ENCODE measurements at places on chromosomes 7 and 10.

DNA sequence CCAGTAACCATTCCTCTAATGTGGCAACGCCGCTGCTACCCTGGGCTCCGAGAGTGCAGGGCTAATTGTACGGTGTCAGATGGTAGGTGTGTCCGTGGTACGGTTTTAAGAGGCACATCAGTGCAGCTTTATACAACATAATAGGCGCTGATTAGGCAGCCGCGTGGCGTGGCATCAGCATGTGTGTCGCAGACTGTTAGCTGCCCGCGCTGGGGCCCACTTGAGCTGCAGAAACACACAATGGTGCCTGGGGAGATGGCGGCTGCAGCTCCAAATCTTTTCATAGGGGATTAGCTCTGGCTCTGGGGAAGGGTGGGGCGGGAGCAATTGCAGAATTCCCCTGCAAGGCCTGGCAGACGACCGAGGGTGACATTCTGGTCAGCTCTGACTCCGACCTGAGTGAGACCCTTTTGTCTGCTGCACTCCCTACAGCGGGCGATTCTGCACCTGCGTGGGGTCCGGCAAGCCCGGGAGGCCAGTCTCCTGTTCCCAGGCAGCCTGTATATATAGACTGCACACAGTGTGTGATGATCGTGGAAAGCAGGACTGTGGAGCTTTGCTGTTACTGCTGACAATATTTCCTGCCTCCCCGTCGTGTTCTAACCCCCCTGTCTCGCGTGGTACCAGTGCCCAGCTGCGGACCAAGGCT, 722.7 kb upstream of the CELF2 start:
- no peak for DNase-seq

DNA sequence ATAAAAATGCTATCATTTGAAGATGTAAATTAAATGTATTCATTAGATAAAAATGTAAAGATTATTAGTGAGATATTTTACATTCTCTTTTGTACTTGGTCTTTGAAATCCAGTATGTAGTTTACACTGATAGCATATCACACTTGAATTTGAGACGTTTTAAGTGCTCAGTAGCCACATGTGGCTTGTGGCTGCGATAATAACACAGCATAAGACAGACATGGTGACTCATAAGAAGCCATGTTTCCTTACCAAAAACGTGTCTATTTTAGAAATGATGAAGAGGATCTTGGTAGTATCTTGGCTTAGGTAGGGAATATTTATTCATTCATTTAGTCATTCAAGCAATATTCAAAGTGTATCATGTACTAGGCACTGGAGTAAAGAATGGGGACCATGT, 149.3 kb downstream of the POU6F2 start:
- no peak for DNase-seq

DNA sequence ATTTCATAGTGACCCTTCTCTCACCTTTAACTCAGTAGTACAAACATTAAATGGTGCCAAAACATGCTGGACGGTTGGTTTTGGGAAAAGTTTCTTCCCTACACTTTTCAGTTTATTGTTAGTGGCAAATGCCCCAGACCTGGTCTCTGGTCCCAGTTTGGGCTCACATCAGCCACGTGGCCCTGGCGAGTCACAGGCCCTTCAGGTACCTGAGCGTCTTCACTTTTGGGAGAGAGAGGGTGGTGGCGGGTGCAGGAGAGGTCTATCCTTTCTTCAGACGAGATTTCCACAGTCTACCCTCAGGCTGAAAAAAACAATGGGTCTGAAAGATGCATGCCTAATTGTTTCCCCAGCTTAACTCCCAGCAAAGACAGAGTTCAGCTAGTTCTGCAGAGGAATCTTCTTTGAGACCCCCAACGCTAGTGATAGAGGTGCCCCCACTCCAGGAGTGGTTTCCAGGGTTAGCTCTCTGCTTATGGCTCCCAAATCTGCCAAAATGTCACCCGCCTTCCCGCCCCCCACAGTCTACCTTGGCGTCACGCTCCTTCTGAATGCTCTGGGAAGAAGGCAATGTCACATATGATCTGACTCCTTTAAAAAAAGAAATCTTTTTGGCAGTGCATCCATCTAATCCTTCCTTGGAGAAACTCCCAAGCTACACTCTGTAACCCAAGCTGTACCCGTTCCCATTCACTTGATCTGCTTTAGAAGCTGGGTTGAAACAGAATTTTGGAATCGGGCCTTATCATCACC, 384.8 kb upstream of the FOXK1 start:
- DNase-seq = no peak

GRCh38 chr10:36256948-36257356, 614.9 kb upstream of the FZD8 start:
- DNase-seq = no peak

DNA sequence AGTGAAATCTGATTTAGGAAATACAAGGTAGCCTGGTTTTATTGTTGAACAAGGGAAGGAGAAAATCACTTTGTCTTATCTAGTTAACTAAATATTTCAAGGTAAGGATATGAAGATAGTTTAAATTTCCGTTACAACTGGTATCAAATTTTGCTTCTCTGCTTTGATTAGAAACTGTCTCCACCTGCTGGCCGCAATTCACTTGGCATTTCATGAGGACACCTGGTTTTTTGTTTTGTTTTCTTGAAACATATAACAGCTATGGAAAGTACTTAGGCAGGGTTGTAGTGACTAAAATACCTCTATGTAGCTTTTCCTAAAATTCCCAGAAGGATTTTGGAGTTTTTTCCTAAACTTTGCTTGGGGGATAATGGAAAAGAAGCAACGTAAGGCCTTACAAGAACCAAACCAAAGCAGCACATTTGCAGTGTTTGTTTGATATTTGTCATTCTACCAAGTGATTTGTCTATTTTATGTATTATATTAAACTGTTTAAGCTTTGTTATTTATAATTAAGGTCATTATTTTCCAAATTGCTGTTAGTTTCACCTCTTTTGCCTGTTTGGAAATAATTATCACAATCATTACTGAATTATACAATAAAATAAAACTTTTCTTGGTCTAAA, 73.6 kb downstream of the AHCYL2 start:
- no peak for DNase-seq

DNA sequence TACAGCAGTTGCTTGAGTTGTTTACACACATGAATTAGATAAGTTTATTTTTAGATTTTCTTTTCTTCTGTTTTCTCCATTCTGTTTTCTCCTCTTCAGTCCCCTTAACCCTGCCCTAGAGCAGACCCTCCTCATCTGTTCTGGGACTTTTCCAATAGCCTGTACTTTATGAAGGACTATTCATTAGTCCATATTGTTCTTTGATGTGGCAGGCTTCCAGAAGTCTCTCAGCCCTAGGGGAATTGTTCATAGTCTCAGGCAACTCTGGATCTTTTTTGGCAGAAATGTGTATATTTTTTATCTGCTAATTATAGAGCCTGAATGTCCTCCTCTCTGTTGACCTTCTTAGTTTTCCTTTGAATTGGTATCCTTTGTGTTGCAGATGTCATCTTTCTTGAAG, 25.4 kb downstream of the KAT6B start:
- no peak for DNase-seq

- DNase-seq = no peak
Observed at GRCh38 chr10:52053497-52053896, 260.6 kb upstream of the DKK1 start.

DNA sequence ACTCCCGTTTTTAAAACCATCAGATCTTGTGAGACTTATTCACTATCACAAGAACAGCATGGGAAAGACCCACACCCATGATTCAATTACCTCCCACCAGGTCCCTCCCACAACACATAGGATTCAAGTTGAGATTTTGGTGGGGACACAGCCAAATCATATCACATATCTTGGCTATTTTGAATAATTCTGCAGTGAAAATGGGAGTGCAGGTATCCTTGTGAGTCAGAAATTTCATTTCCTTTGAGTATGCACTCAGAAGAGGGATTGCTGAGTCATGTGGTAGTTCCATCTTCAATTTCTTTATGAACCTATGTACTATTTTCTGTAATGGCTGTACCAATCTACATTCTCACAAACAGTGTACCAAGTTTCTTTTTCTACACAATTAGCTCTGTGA, 125.8 kb downstream of the ANKRD7 start:
- DNase-seq = no peak

Measured in activated T-helper 1 cell treated with anti-CD3 and anti-CD28 coated beads, Interleukin-2, amount 50 U/mL, for 16 hours (primary cell).